Effector memory CD4-positive, alpha-beta T cell (primary cell): ENCODE measurements at places on chromosomes 16 and 17.

DNA sequence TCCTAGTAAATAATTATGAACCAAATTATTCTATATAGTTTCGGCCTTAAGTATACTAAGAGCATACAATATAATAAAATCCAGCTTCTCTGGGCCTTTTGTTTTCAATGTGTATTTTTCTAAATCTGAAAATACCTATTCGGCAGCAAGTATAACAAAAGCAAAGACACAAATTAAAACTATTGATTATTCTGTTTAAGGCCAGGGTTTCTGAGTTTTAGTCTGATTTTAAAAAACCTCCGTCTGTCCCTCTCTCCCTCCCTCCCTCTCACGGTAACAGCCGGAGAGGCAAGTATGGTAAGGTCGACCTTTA is 1.5 kb downstream of the TOB1 start:
- peak overlapping the region; percentile 97 for H3K27ac ChIP-seq
- H3K27me3 ChIP-seq, result no peaks in the 10 kb centered on the region
- peaks cover 35% of the 10 kb centered on the region for H3K4me1 ChIP-seq
- peak overlapping the region; percentile 90 for H3K4me3 ChIP-seq

DNA sequence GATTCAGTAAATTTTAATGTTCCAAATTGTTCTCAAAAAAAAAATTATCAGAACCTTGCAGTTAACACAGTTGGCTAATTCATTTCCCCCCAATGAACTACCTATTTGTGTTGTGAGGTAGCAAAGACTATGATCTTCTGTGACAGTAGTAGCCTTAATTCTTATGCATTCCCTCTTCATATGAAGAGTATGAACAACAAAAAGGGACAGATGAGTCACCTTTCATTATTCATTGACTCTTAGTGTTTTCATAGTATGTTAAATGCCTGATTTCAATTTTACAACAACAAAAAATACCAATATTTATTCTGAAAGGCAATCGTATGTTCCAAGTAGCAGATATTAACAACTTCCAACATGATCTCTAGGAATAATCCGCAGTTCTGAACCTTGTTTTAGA is 3.6 kb upstream of the SLFN11 start:
- H3K27me3 ChIP-seq, result no peaks in the 10 kb centered on the region
- no peak overlapping the region for H3K4me3 ChIP-seq
- H3K4me1 ChIP-seq, result no peaks in the 10 kb centered on the region
- DNase-seq, result no peak
- H3K36me3 ChIP-seq, result no peaks in the 10 kb centered on the region
- H3K27ac ChIP-seq, result no peak overlapping the region

GRCh38 chr16:63787014-63787413 is 1334.8 kb downstream of the CDH11 start:
- no peaks in the 10 kb centered on the region for H3K27me3 ChIP-seq
- H3K4me3 ChIP-seq, result no peak overlapping the region
- H3K36me3 ChIP-seq, result no peaks in the 10 kb centered on the region
- no peak overlapping the region for H3K27ac ChIP-seq
- no peaks in the 10 kb centered on the region for H3K4me1 ChIP-seq

GRCh38 chr17:59361386-59361785 is 29.9 kb downstream of the YPEL2 start:
- peaks cover 51% of the 10 kb centered on the region for H3K4me1 ChIP-seq
- peaks cover 5% of the 10 kb centered on the region for H3K36me3 ChIP-seq
- H3K27me3 ChIP-seq, result no peaks in the 10 kb centered on the region
- DNase-seq, result no peak
- H3K27ac ChIP-seq, result peak overlapping the region; percentile 52
- no peak overlapping the region for H3K4me3 ChIP-seq

DNA sequence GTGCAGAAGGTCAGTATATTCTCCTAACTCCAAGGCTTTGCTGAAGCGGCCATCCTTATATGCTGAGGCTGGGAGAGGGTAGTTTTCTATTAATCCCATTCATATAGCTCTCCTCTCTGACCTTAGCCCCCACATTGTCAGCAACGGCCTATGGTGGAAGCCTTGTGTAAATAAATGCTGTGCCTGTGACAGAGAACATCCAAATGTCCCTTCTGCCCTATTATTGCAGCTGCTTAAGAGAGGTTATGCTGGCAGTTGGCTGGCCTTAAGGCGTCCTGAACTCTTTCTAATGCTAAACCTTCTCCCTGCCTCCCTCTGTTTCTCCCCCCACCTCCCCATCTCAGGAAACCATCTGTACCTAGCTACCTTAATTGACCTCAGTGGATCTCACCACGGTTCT is 53.6 kb downstream of the ARHGAP44 start:
- H3K36me3 ChIP-seq, result no peaks in the 10 kb centered on the region
- no peaks in the 10 kb centered on the region for H3K27me3 ChIP-seq
- H3K4me3 ChIP-seq, result no peak overlapping the region
- no peaks in the 10 kb centered on the region for H3K4me1 ChIP-seq
- no peak overlapping the region for H3K27ac ChIP-seq
